Retina (tissue), 1 donor: ENCODE measurements at places on chromosomes 4 and X.

GRCh38 chr4:92362028-92362427, 58.3 kb downstream of the GRID2 start:
- DNase-seq = no peak

DNA sequence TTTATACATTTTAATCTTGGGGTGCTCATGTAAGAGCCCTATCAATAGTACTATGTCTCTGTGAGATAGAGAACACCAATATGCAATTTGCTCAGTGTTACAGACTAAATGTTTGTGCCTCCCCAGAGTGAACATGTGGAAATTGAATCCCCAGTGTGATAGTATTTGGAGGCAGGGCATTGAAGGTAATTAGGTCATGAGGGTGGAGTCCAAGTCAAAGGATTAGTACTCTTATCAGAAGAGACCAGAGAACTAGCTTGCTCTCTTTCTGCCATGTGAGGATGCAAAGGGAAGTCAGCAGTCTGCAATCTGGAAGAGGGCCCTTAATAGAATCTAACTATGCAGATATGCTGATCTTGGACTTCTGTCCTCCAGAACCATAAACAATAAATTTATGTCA, 1317.0 kb downstream of the STIM2 start:
- DNase-seq = no peak

DNA sequence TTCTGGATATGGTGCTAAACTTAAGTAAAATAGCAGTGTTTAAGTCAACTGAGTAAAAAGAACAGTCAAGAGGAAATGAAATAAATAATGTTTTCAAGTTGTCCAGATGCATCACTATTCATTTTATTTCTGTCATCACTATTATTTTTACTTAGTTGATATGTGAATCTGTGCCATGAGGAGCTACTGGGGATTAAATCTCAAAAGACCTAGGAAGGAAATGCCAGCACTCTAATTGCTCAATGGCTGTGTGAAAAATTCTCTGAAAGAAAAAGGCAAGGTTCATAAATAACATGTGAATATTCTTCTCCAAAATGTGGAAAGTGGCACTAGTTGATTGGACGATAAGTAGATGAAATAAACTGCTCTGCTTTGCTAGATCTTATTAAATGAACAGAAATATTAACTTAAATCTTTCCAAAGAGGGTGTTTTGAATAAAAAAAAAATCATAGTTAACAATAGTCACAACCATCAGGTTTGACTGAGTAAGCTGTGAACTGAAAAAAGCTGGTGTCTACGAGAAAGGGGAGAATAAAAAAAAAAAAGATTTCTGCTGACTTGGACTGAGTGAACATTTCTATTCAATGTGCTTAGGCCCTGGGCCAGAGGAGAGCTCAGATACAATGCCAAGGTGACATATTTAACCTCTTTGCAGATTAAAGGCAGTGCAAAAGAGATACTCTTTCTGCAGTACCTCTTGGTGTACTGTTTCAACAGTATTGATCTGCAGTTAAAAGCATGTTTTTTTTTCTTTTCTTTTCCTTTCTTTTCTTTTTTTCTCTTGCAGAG, 1.6 kb downstream of the SPARCL1 start:
- DNase-seq = no peak

- no peak for DNase-seq
Measured at GRCh38 chr4:122633211-122633610, 12.3 kb upstream of the IL21 start.

DNA sequence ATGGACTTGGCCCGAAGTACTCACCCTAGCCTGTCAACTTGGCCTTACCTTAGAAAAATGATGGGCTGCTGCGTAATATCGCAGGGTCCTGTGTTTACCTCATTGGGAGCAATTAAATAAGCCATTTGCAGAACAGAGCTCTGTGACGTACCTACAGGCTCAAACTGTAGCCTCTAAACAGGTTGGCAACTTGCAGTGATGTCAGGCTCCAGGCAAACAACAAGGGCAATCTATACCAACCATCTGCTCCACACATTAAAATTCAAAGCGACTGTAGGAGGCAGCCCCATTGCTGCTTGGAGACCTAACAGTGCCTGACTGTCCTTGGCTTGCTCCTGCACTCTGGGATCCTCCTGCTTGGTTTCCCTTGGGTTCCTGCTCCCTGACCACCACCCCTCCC, 17.2 kb downstream of the VGLL1 start:
- DNase-seq = no peak

DNA sequence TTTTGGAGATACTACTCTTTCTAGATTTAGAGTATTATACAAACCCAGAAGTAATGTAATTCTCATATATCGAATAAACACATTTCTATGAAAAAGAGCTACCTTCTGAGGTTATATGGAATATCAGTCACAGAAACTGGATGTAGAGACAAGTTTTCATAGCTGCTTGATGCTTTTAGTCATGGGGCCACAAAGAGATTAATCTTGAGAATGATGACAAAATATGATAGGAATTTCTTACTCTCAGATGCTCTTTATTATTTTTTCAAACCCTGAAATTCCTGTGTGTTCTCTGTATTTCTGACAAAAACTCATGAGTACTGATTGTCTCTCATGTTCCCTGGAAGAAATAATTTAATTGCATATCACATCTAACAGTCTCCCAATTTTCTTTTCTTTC, 662.5 kb downstream of the RAPGEF2 start:
- DNase-seq = no peak

DNA sequence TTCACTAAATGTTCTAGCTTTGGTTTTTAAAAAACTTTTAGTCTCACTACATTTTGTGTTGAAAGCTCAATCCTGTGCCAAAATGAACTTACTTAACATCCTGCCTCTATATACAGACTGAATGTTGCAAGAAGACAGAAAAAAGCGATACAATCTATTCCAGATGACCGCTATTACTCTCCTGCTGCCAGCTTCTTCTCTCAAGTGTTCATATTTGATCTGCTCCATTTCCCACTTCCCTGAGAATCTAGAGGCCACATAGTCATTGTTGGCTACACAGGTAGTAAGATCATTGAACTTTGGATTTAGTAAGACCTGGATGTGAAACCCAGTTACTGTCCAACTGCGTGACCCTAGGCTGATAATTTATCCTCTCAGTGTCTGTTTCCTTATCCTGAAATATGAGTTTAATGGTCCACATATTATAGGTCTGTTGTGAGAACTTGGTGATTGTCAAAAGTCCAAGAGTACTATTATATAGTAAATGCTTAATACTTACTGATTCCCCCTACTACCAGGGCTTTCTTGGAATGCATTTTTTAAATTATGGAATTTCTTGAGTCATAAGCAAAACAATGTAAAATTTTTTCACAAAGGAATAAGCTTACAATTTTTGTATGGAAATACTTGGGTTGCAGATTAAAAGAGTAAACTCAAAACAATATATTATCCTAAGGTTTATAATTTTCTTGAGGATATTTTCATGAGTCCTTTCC, 976.8 kb upstream of the ADGRL3 start:
- no peak for DNase-seq

DNA sequence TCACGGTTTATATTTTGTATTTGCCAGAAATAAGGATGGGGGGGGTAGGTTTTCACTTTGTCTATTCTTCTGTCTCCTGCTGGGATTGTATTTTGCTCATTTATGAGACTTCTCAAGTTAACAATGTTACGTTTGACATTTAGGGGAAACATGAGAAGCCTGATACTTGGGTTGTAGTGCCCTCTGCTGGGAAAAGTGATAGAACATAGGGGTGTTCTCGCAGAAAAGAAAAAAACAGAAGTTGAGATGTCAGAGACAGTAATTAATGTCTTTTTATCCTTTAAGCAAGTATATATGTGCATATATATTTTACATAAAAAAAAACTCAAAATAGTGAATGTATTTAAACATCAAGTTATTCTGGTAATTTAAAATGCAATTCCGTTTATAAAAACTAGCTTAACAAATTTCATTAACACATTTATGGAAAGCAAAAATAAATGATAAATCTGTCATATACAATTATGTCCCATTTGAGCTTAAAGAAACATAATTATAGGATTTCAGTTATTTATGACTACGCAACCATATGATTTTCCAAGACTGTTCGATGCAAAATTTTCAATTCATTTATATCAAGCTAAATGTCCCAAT, 46.0 kb upstream of the TMPRSS11F start:
- DNase-seq = peak; percentile 56

DNA sequence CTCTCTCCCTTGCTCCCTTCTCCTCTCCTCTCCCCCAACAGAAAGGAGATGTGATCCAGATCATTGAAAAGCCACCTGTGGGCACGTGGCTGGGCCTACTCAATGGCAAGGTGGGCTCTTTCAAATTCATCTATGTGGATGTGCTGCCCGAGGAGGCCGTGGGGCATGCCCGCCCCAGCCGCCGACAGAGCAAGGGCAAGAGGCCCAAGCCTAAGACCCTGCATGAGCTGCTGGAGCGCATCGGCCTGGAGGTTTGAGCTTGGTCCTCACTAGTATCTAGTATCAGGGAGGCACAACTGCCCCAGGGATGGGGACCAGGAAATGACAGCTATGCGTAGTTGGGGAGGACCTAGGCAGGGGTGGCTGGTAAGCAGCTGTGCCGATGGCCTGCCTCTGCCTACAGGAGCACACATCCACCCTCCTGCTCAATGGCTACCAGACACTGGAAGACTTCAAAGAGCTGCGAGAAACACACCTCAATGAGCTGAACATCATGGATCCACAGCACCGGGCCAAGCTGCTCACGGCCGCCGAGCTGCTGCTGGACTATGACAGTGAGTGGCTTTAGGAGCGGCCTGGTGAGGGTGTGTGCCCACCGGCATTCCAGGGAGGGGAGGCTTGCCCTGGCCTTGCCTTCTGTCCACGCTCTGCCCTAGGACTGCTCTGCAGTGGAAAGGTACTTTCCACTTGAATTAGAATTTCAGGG, 13.0 kb downstream of the SASH3 start:
- DNase-seq = no peak

DNA sequence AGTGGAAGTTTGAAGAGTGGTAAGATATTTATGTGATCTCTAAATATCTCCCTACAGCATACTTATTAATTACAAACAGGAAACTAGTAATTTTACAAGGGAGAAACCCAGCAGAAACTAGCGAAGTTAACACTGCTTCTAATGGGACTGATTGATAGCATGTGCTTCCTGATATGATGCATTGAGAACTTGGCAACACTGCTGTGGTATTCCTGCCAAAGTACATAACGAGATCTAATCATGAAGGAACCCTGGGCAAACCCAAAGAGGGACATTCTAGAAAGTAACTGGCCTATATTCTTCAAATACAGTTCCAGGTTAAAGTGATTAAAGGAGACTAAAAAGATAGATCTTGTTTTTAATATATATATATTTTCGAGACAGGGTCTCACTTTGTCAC, 4.6 kb upstream of the GPR34 start:
- DNase-seq = no peak

DNA sequence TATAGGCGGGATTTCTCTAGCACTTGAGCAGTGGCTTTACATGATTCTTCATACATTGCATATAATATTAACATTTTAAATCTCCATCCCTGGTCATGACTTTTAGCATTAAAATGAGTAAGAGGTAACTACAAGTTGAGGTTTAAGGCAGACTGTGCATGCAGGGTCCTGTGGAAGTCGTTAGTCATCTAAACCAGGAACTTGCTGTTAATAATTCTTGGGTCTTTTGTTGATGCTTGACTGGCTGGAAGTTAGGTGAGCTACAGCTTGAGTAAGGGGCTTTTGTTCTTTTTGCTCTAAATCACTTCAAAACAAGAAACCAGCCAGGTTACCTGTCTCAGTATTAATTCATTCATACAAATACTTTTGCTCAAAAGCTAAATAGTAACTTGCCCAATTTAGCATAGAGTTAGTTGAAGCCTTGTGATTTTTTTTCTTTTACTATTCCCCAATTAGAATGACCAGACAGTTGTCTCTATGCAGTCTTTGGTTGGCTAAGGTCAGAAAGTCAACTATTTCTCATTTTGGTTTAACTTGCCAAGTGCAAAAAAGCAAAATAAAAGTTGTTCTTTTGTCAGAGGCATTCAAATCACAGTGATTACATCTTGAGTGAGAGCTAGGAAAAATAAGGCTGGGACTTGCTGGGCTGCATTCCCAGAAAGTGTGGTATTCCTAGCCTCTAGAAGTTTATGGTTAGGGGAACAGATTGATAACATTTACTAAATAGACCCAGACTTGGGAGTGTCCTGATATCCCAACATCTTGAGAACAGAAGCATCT, 516.9 kb downstream of the PDHA2 start:
- no peak for DNase-seq

- DNase-seq = no peak
Measured at GRCh38 chr4:148649652-148650331, 207.6 kb upstream of the NR3C2 start.

- no peak for DNase-seq
Measured at GRCh38 chr4:6177587-6178197, 22.7 kb downstream of the JAKMIP1 start.

DNA sequence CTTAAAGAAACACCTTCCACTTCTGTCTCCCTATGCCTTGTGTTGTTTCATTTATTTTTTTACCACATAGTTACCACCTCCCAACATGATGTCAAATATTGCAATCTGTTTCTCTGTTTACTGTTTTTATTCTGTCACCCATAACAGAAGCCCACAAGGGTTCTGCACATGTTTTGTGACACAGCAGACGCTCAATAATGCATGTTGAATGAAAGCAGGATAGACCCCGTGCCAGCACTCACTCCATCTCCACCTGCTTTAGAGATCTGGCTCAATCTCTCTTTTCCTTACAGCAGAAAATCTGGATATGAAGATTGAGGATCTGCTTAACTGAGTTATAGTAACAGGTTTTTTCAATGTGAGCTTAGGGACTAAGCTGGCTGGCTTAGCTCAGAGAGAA, 116.8 kb upstream of the NUDT10 start:
- no peak for DNase-seq

GRCh38 chrX:151167791-151168345, 8.5 kb upstream of the GPR50 start:
- no peak for DNase-seq

GRCh38 chr4:74456056-74456744, 11.3 kb downstream of the AREG start:
- no peak for DNase-seq

DNA sequence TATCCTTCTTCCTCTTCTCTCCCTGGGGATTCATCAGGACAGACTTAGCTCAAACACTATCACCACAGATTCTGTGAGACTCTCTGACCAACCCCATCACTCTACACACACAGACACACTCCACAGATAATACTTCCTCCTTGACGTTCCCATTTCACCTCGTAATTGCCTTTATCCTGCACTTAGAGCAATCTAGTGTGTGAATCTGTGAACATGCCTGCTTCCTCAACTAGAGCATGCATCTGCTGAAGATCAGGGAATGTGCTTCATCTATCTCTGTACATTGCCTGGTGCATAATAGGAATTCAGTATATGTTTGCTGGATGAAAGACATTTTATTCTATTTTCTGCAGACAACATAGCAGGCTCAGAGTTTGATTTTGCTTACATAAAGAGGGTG, 25.1 kb upstream of the HS6ST2 start:
- no peak for DNase-seq

- DNase-seq = no peak
Measured at GRCh38 chr4:173380987-173381386, 10.2 kb downstream of the SAP30 start.
